ENCODE measurements at places on chromosomes 11 and 22.

DNA sequence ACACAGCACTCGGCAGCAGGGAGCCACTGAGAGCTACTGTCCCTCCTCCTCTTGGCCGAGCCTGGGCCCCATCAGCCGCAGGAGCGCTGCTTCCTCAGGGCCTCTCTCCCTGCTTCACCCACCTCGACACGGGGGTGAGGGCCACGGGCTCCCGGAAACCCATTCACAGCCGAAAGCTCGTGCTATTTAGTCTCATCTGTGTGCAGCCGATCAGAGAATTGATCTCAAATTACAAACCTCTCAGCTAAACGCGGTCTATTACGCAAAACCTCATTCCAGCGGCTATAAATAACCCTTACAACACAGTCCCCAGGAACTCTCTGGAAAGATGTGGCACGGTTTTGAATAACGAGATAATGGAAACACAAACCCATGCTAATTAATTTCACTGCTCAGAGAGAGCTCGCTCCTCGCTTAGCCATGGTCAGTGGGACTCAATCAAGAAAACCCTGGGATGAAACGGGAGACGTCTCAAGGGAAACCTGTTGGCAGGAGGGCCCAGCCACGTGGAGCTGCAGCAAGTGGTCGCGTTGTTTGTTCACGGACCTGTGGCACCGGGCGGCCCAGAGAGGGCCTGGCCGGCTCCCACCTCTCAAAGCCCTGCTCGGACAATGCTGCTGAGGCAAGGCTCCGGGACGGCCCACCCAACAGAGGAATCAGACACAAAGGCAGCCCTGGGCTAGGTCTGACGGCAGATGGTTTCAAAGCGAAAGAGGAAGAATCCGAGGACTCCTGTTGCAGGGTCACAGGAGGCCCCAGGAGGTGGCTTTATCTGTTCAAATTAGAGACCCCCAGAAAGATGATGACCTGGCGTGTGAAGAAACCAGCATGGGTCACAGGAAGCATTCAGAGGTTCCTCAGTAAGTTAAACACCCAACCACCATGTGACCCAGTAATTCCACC is 210.5 kb downstream of the CTTN start:
- no peak for DNase-seq

- no peak for DNase-seq
Measured at GRCh38 chr22:30887453-30887852, 81.1 kb downstream of the MORC2 start.

DNA sequence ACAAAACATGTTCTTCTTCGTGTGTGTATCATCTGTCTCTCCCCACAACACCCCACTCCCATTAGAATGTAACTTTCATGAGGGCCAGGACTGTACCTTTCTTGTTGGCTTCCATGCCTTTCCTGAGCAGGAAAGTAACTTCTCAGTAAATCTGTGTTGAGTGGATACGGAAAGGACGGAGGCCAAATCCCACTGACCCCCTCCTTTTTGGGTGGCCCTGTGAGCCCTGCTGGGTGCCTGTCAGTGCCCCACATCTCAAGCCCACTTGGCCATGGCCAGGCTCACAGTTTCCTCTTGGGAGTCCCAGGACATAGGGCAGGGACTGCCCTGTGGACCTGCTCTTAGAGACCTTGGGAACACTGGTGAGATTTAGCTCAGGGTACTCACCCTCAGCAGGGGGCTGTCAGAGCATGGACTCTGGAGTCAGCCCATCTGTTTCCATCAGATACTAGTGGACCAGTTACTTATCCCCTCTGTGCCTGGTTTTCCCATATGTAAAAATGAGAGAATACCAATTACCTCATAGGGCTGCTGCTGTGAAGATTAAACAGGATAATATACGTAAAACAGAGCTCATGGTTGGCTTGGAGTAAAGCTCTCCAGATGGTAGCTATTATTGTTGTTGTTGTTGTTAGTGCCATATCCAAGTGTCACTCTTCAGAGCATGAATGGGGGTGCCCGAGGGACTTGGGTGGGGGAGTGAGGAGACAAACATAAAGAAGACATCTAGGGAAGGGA is 1.0 kb upstream of the C11orf96 start:
- no peak for DNase-seq

- no peak for DNase-seq
Measured at GRCh38 chr22:26239581-26239980, 70.3 kb downstream of the SEZ6L start.

GRCh38 chr11:20310596-20311394 is 52.7 kb upstream of the HTATIP2 start:
- no peak for DNase-seq

GRCh38 chr22:44143105-44143474 is 37.6 kb upstream of the PARVG start:
- DNase-seq = no peak

DNA sequence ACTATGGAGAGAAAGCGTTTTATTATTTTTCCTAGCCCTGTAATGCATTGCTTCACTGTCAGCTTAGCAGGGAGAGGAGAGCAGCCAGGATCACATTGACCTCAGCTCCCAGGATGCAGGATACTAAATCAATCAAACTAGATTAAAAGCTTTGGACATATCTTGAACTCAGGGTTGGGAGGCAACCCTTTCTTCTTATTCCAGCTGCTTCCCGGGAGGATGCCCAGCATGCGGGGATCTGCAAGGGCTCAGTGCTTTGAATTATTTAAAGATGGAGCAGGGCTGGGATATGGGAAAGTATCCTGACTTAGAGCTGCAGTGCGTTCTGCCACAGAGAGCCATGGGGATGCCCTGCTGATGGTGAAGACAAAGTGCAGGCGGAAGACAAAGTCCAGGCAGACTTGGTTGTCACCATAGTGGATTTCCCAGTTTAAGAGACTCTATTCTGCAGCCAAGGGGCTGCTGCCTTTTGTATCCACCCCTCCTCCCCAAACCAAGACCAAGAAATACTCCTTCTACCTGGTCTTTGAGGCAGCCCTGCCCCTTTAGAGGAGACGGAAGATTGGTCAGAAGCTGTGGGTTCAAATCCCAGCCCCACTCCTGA is 1035.0 kb downstream of the TBC1D22A start:
- no peak for DNase-seq

DNA sequence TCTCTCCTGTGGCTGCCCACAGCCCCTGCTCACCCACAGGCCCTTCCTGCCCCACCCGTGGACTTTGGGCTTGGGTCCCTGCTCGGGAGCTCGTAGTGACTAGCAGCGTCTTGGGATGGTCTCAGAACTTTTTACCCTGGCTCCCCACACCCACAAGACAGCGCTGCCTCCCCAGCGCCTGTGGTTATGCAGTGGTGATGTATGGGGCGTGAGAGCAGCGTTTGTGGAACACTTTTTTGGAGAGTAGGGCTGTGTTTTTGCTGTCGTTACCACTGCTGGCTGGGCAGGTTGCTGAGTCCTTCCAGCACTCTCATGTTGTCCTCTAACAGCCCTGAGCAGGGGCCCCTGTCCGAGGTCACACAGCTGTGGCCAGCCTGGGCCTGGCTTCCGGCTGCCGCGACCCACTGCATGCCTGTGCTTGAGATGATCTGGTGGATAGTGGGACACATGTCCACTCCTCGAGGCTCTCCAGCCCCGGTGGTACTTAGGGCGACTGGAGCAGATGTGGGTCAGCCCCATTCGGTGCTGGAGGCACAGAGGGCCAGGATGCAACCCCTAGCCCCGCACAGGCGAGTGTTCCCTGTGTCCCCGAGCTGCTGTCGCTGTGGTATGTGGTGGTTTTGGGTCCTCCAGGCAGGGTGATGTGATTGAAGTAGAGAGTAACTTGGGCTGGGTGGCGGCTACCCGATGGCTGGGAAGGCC is 7.1 kb upstream of the GRAMD4 start:
- peak; percentile 34 for DNase-seq

- no peak for DNase-seq
Measured at GRCh38 chr11:815675-816432, 2.9 kb upstream of the PNPLA2 start.

GRCh38 chr22:24059121-24059520 is 48.0 kb downstream of the CABIN1 start:
- DNase-seq = no peak

- no peak for DNase-seq
Measured at GRCh38 chr11:75105462-75105925, 8.8 kb upstream of the OR2AT4 start.

DNA sequence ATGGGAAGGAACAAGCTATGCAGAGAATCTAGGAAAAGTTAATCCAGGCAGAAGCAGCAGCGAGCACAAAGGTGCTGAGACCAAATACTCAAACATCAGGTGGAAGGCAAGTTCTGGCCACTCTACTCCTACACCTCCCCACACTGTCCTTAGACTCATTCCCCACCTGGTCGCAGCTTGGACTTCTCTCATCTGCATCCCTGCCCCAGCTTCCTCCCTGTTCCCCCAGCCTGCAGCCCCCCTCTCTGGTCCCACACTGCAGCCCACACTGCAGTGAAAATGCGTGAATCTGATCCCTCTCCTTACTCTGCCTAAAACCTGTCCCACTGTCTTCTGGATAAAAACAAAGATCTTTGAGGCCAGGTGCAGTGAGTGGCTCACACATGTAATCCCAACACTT is 9.1 kb downstream of the TPBGL start:
- no peak for DNase-seq

- no peak for DNase-seq
Measured at GRCh38 chr22:40053460-40053859, 58.7 kb downstream of the FAM83F start.

GRCh38 chr11:10327254-10327653 is 22.4 kb downstream of the ADM start:
- no peak for DNase-seq

DNA sequence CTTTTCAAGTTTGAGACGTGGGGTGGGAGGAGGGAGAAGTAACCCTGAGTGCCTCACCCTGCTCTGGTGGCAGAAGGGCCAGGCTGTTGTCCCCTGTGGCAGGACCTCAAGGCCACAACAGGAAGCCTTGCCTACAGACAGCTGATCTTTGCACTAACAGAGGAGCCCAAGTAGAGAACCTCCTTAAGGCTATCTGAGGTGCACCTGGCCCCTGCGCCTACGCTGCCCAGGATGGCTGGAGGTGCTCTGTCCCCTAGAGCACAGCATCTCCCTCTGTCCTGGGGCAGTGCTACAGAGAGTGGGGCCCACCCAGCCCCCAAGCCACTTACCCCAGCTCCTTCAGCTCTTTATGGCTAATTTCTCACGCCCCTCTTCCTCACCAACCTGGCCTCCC is 27.0 kb downstream of the MYO7A start:
- no peak for DNase-seq

- no peak for DNase-seq
Measured at GRCh38 chr11:115078461-115079438, 400.4 kb downstream of the NXPE2 start.

DNA sequence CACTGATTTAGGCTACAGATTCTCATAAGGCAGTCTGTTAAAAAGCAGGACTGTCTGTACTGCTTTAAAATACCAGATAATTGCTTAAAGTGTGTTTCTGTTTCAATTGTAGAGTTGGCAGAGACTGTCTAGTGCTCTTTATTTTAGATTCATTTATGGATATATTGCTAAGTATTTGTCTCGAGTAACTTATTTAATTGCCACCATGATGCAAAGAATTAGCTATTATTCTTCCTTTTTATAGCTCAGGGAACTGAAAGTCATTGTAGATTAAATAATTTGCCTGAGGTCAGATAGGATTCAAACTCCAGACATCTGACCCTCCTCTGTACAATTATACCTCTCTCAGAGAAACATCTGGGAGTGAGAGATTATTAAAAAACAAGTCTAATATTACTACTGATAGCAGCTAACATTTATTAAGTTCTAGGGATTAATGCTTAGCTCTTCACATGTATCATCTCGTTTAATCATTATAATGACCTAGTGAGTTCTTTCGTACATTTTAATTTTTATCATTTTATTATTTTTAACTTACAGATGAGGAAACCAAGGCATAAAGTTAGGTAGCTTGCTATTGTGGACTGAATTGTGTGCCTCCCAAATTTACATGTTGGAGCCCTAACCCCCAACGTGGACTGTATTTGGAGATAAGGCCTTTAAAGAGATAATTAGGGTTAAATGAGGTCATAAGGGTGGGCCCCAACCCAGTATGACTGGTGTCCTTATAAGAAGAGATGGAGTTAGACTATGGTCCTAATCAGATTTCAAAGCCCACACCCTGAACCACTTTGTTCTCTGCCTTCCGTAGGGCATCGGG is 19.7 kb upstream of the RAG2 start:
- DNase-seq = no peak

- DNase-seq = no peak
Measured at GRCh38 chr22:38704654-38705234, 1.0 kb upstream of the GTPBP1 start.

DNA sequence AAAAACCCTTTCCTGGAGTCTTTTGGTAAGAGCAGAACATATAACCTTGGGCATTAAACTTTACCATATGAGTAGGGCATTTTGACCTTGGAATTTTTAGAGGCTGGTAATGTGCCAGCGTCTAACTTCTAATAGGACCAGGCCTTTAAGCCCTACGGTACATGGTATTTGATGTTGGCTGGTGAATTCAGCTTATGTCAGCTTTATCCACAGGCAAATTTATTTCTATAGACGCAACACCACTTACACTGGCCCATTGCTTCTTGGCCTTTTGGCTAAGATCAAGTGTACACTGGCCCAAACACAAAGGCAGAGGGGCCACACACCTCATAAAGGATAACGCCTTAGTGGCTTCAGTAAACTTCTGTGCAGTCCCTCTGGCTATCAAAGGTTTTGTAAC is 410.2 kb upstream of the LARGE1 start:
- no peak for DNase-seq

GRCh38 chr22:19597399-19597735 is 73.2 kb upstream of the CLDN5 start:
- DNase-seq = peak; percentile 28

- no peak for DNase-seq
Measured at GRCh38 chr11:12724301-12725054, 50.3 kb downstream of the TEAD1 start.

DNA sequence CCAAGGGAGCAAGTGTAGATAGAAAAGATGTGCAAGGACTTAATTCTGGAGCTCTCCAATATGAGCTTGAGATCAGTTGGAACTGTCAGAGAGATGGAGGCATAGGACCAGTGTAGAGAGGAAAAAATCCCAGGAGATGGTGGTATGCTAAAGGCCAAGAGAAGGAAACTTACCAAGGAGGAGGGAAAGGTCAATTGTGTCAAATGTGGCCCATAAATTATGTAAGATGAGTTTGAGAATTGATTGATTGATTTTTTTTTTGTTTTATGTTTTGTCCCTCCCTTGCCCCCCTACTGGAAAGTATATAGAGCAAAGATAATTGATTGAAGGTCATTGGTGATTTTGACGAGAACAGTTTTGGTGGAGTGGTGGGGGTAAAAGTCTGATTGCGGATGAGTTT is 2.8 kb upstream of the USP2 start:
- no peak for DNase-seq

- no peak for DNase-seq
Measured at GRCh38 chr11:67179892-67180490, 60.9 kb downstream of the KDM2A start.

- DNase-seq = no peak
Measured at GRCh38 chr22:24289114-24289513, 18.5 kb downstream of the SPECC1L start.

GRCh38 chr22:42720263-42721044 is at the start of gene A4GALT:
A4GALT (minus strand) TSS chr22:42720870; CDS start chr22:42693951, 26,919 bp downstream.
- DNase-seq = no peak

- DNase-seq = no peak
Measured at GRCh38 chr11:99822846-99823565, 802.3 kb downstream of the CNTN5 start.

- DNase-seq = no peak
Measured at GRCh38 chr11:13169709-13170108, 107.9 kb upstream of the BMAL1 start.

GRCh38 chr11:118139578-118139977 is 13.0 kb downstream of the SCN4B start:
- no peak for DNase-seq

Measured in activated effector memory CD4-positive, alpha-beta T cell treated with Interleukin-2 at 50 U/mL for 16 hours (primary cell).